ENCODE measurements at places on chromosomes 2 and 18.

- no peaks in the 10 kb centered on the region for H3K36me3 ChIP-seq
- peak overlapping the region; percentile 52 for H3K27ac ChIP-seq
- no peak overlapping the region for H3K4me3 ChIP-seq
Measured at GRCh38 chr2:235685024-235685721, 191.3 kb downstream of the AGAP1 start.

GRCh38 chr2:185484602-185485001 lies 254.0 kb upstream of the FSIP2 start:
- H3K4me1 ChIP-seq: no peaks in the 10 kb centered on the region
- no peaks in the 10 kb centered on the region for H3K27me3 ChIP-seq
- H3K36me3 ChIP-seq: no peaks in the 10 kb centered on the region
- no peak overlapping the region for H3K27ac ChIP-seq
- no peak overlapping the region for H3K4me3 ChIP-seq

- no peak overlapping the region for H3K27ac ChIP-seq
- H3K27me3 ChIP-seq: no peaks in the 10 kb centered on the region
- H3K4me1 ChIP-seq: no peaks in the 10 kb centered on the region
Measured at GRCh38 chr2:138718405-138718804, 61.8 kb downstream of the NXPH2 start.

GRCh38 chr2:184599872-184600222 lies 1.5 kb downstream of the ZNF804A start:
- DNase-seq: no peak
- H3K36me3 ChIP-seq: no peaks in the 10 kb centered on the region
- H3K27me3 ChIP-seq: peaks cover 14% of the 10 kb centered on the region
- no peak overlapping the region for H3K4me3 ChIP-seq

- H3K36me3 ChIP-seq: no peaks in the 10 kb centered on the region
- H3K27ac ChIP-seq: no peak overlapping the region
- H3K27me3 ChIP-seq: no peaks in the 10 kb centered on the region
- no peak overlapping the region for H3K4me3 ChIP-seq
- no peak for DNase-seq
- no peaks in the 10 kb centered on the region for H3K4me1 ChIP-seq
Measured at GRCh38 chr2:41779888-41780287, 267.9 kb upstream of the PKDCC start.

GRCh38 chr2:84526562-84526961 lies 10.3 kb downstream of the DNAH6 start:
- no peaks in the 10 kb centered on the region for H3K36me3 ChIP-seq
- no peaks in the 10 kb centered on the region for H3K27me3 ChIP-seq
- no peak for DNase-seq
- no peak overlapping the region for H3K27ac ChIP-seq

GRCh38 chr2:237695201-237695780 lies 67.9 kb downstream of the LRRFIP1 start:
- DNase-seq: no peak
- no peaks in the 10 kb centered on the region for H3K36me3 ChIP-seq
- H3K27me3 ChIP-seq: no peaks in the 10 kb centered on the region

DNA sequence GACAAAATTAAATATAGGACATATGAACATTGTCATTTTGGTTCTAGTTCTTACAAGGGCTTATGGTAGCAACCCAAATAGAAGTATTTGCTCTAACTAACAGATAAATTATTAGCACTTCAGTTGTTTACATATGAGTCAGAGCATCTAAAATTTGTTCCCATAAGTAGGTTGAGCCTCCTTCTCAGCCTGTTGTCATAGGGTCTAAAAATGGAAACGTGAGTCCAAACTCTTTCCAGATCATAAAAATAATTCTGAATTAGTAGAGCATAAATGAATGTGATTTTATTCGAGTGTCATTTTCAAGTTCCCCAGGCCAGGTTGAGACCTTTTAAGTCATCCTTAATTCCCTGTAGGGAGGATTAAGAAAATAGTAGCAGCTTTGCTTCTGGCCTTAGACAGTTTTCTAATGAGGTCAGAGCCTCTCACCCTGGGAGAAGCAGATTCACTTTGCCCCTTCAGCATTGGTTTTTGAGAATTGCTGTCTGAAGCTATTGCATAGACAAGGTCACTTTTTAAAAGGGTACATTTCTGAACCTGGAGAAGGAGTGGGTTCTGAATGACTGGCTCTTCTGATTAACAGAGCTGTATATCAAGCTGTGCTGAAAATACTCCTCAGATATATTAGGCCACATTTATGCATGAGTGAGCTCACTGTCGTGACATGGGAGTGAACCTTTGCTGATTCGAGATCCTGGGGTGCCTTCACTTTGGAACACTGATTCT lies 164.3 kb downstream of the NEDD4L start:
- no peak overlapping the region for H3K27ac ChIP-seq
- no peaks in the 10 kb centered on the region for H3K4me1 ChIP-seq
- DNase-seq: no peak
- H3K36me3 ChIP-seq: no peaks in the 10 kb centered on the region

- no peaks in the 10 kb centered on the region for H3K27me3 ChIP-seq
- DNase-seq: no peak
- no peak overlapping the region for H3K4me3 ChIP-seq
- no peak overlapping the region for H3K27ac ChIP-seq
- H3K4me1 ChIP-seq: peaks cover 4% of the 10 kb centered on the region
Measured at GRCh38 chr18:45828917-45829811, 3.7 kb downstream of the SIGLEC15 start.

- H3K27ac ChIP-seq: no peak overlapping the region
- no peaks in the 10 kb centered on the region for H3K27me3 ChIP-seq
Measured at GRCh38 chr2:20091305-20091991, 40.0 kb upstream of the LAPTM4A start.

DNA sequence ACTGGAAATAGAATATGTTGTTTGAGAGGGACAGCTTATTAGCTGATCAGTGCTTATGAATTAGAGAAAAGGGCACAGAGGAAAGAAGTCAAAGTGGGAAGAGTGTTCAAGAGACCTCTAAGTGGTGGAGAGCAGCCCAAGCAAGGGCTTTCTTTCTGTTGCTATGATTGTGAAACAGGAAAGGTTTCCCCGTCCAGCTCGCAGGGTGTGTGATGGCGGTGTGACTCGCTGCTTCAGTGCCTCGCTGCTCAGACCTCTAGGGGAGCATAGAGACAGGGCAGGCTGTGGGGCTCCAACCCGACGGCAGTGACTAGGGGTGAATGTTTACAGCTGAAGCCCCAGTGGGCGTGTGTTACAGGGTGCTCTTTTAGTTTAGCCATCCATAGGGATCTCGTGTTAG lies 166.5 kb upstream of the COPS8 start:
- DNase-seq: no peak
- no peaks in the 10 kb centered on the region for H3K4me1 ChIP-seq
- H3K27ac ChIP-seq: no peak overlapping the region
- no peak overlapping the region for H3K4me3 ChIP-seq
- no peaks in the 10 kb centered on the region for H3K36me3 ChIP-seq

DNA sequence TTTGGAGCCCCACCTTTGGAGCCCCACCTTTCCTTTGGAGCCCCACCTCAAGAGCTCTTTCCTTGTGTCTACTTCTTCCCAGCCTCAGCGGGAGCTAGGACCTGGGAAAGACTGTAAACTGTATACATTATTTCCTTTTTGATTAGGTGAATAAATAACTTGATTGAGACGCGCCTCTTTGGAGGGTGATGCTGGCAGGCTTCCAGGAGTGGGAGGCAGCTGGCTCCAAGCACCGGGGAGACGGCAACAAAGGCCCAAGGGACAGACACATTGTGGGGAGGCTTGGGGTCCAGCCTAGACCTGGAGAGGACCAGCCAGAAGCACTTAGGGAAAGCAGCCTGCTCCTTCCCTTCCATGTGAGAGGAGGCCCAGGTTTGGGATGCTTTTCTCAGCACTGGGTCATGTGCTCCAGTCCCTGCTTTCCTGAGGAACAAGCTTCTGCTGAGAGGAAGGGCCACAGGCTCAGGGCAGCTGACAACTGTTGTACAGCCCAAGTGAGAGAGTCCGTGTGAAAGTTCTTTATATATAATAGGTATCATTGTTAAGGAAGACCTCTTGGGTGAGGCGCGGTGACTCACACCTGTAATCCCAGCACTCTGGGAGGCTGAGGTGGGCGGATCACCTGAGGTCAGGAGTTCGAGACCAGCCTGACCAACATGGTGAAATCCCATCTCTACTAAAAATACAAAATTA lies 297.2 kb upstream of the SLC14A2 start:
- no peak overlapping the region for H3K27ac ChIP-seq
- H3K36me3 ChIP-seq: no peaks in the 10 kb centered on the region
- no peaks in the 10 kb centered on the region for H3K27me3 ChIP-seq
- DNase-seq: no peak
- no peak overlapping the region for H3K4me3 ChIP-seq
- H3K4me1 ChIP-seq: no peaks in the 10 kb centered on the region

DNA sequence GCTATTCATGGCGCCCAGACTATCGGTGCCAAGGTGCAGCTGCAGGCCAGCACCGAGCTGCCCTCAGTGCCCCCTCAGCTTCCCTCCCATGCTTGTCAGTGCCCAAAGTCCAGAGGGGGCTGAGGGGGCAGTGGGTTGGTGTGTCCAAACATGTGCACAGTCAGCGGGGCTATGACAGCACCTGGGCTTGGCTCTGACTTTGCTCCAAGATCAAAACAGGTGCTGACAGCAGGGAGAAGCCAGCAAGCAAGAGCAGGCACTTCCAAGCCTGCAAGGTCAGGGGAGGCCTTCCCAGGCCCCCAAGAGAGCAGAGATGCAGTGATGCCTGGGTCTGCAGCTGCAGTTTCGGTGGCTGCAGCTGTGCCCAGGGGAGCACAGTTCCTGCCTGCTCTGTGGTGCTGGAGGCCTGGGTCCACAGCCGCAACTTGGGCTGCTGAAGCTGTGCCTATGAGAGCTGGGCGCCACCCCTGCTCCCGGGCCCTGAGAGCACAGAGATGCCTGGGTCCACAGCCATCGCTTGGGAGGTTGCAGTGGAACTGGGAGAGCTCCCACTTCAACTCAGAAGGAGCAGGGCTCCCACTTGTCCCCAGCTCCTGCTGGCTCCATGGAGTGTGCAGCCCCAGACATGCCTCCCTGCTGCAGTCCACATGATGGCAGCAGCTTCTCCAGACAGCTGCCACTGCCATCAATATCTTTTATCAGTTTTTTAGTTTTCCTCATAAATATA lies 775.3 kb upstream of the POU3F3 start:
- no peak for DNase-seq
- no peaks in the 10 kb centered on the region for H3K27me3 ChIP-seq
- H3K27ac ChIP-seq: no peak overlapping the region
- H3K4me1 ChIP-seq: no peaks in the 10 kb centered on the region
- H3K4me3 ChIP-seq: no peak overlapping the region

GRCh38 chr2:106129592-106129991 lies 64.5 kb downstream of the UXS1 start:
- peaks cover 6% of the 10 kb centered on the region for H3K4me1 ChIP-seq
- no peaks in the 10 kb centered on the region for H3K27me3 ChIP-seq
- no peak for DNase-seq
- H3K4me3 ChIP-seq: no peak overlapping the region
- H3K36me3 ChIP-seq: peaks cover 46% of the 10 kb centered on the region
- H3K27ac ChIP-seq: no peak overlapping the region

GRCh38 chr2:197606180-197606579 lies 69.2 kb downstream of the RFTN2 start:
- no peaks in the 10 kb centered on the region for H3K36me3 ChIP-seq
- no peaks in the 10 kb centered on the region for H3K27me3 ChIP-seq
- no peak overlapping the region for H3K27ac ChIP-seq
- H3K4me3 ChIP-seq: no peak overlapping the region

DNA sequence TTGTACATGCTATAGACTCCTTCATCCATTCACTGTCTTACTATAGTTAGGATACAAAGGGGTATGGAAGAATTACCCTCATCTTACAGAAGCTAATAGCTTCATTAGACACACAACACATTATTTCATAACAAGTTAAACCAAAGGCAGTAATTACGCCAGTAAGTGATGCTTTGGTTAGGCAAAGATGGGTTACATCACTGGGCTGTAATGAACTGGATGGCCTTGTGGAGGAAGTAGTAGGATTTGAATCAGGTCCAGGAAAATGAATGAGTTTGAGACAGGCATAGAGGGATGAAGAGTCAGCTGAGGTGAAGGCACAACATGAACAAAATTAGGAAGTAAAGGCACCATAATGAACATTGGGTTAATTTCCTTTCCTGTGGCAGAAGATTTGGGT lies 80.1 kb downstream of the SOCS6 start:
- H3K36me3 ChIP-seq: no peaks in the 10 kb centered on the region
- DNase-seq: no peak
- H3K4me1 ChIP-seq: no peaks in the 10 kb centered on the region
- no peak overlapping the region for H3K27ac ChIP-seq
- no peak overlapping the region for H3K4me3 ChIP-seq

- H3K4me1 ChIP-seq: no peaks in the 10 kb centered on the region
- no peak for DNase-seq
- no peak overlapping the region for H3K27ac ChIP-seq
- no peaks in the 10 kb centered on the region for H3K36me3 ChIP-seq
Measured at GRCh38 chr2:8116661-8117060, 565.2 kb upstream of the ID2 start.

DNA sequence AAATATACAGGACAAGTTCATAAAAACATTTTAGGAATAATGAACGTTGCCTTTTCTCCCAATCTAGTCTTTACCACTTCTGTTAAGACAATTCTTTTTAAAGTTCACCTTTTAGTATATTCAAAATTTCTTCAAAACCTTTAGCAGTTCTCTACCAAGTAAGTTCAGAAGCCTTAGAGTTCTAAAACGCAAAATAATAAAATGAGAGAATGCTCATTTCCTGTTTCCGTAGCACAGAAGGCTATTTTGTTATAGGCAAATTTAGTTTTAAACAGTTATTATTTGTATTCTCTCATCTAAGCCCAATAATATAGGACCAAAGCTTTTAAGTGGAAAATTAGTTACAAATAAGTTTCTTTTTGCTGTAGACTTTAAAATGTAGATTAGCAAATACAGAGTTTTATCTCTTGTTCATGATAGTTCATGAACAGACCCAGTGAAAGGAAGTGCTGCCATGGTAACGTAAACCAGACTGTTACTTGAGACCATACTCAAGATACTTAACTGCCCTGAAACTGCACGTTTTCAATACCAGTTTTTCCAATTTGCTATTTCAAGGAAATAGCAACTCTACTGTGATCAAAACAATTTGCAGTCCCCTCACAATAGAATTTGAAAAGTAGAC lies 173.1 kb upstream of the STON1 start:
- H3K4me3 ChIP-seq: no peak overlapping the region
- H3K36me3 ChIP-seq: no peaks in the 10 kb centered on the region
- peak overlapping the region; percentile 87 for H3K27ac ChIP-seq
- peaks cover 21% of the 10 kb centered on the region for H3K4me1 ChIP-seq
- no peak for DNase-seq

- no peaks in the 10 kb centered on the region for H3K27me3 ChIP-seq
- no peaks in the 10 kb centered on the region for H3K4me1 ChIP-seq
- no peaks in the 10 kb centered on the region for H3K36me3 ChIP-seq
- no peak for DNase-seq
- no peak overlapping the region for H3K27ac ChIP-seq
- no peak overlapping the region for H3K4me3 ChIP-seq
Measured at GRCh38 chr2:239669899-239670460, 269.2 kb upstream of the HDAC4 start.

- H3K4me1 ChIP-seq: no peaks in the 10 kb centered on the region
- H3K27ac ChIP-seq: no peak overlapping the region
- no peaks in the 10 kb centered on the region for H3K27me3 ChIP-seq
Measured at GRCh38 chr18:43932140-43932539, 654.9 kb upstream of the SYT4 start.

- no peak overlapping the region for H3K4me3 ChIP-seq
- H3K36me3 ChIP-seq: no peaks in the 10 kb centered on the region
- no peak overlapping the region for H3K27ac ChIP-seq
- H3K27me3 ChIP-seq: peaks cover 48% of the 10 kb centered on the region
- no peak for DNase-seq
Measured at GRCh38 chr2:241560162-241560882, 1.8 kb downstream of the BOK start.

GRCh38 chr2:40439473-40439872 lies 12.4 kb downstream of the SLC8A1 start:
- no peak for DNase-seq
- H3K4me1 ChIP-seq: no peaks in the 10 kb centered on the region
- H3K27me3 ChIP-seq: no peaks in the 10 kb centered on the region
